Stimulated activated CD8-positive, alpha-beta memory T cell treated with anti-CD3 and anti-CD28 coated beads, Interleukin-4, amount 100 ng/mL, for 48 hours (primary cell): ENCODE measurements at places on chromosomes 6 and 20.

DNA sequence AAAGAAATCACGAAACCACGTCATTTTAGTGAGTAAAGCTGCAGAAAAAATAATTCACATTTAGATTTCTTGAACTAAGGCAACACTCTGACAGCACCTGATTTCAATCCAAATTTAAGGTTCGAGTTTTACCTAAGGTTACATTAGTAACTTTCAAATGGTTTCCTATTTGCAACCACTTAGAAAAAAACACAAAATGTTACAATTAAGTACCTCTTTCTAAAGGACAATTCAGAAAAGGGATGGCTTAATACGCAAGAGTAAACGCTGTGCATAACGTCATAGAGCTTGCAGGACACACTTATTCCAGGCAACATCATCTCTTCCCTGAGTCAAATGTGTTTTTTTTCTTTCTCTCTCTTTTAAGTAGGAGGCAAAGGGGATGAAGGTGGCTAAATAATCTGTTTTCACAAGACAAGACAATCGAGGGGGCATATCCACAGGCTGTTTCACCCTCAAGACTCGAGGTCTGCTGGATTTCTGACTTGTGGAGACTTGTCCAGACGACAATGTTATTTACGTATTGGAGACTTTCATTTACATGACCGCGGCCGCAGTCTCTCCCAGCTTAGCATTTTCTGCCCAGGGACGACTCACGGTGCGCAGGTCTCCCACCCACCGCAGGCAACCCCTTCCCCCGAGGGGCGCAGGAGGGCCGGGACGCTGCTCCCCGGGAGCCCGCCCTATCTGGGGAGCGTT is 86.0 kb downstream of the SESN1 start:
- peak; percentile 34 for DNase-seq

DNA sequence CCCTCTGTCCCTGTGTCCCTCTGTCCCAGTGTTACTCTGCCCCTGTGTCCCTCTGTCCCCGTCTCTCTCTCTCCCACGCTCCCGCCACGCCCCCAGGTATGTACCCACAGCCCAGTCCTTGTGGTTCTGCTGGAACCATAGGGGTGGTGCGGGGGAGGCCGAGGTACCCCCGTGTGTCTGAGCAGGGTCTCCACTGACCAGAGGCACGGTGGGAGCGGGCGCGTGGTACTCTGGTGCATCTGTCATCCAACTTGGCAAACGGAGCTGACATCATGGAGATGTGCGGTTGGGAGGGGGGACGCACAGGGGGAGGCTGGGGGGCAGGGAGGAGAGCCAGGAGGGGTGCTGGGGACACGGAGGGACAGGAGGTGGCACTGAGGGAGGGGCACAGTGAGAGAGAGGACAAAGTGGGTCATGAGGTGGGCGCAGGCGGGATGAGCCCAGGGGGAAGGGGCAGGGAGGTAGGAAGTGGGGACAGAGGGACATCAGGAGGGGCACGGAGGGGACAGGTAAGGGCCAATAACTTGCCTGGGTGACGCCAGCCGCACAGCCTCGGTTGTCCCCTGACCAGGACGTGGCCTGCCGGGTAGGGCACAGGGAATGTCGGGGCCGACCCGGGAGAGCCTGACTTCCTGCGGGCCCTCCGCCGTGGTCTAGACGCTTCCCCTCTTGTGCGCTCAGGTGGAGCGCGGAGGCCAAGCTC is 163.6 kb upstream of the PDE10A start:
- DNase-seq = no peak

GRCh38 chr20:39835130-39835842 is 853.8 kb downstream of the MAFB start:
- no peak for DNase-seq

DNA sequence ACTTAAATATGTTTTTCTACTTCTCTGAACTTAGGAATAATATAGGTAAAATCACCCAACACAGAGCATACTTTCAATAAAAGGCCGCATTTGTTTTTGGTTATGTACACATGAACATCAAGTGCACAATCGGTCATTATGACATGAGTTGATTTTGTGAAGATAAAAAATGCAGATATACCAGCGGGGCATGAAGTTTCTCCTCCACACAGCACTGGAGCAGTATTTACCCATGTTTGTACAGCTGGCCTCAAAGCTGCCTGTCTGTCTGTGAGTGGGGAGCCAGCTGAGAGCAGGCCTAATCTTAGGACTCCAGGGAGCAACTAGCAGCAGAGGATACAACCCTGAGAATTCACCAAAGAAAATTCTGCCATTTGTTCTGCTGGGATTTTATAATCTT is 206.5 kb downstream of the TPBG start:
- no peak for DNase-seq

DNA sequence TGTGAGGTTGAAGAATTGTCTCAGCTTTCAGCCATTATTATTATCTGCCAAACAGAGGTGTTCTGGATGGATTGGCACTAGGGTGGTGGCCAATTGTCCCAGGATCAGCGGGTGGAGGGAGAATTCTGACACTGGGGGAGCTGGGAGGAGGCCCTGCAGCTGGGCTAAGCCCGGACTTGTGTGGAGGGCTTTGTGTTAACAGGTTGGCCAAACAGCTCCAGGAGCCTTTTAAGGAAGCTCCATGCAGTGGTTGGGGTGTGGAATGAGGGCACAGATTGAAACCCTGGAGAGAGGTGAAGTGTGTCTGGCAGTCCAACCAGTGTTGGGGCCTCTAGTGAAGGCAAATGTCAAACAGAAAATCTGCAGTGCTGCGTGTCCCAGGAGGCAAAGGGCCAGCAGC is 135.8 kb downstream of the IMPG1 start:
- no peak for DNase-seq

DNA sequence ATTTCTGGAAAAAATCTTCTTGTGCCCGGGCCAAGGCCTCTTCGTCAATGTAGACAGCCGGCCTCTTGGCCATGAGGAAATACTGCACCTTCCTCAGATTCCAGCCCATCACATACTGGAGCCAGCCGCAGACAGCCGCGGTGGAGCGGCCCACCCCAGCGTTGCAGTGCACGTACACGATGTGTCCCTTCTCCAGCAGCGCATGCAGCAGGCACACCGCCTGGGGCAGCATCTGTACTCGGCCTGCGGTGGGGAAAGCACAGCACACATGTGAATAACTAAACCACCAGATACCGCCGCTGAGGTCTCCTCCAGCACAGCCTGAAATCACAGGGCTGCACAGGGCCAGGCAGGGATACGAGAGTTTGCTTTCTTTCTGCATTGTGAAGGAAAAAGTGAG is 107.9 kb downstream of the EPM2A start:
- DNase-seq = no peak

DNA sequence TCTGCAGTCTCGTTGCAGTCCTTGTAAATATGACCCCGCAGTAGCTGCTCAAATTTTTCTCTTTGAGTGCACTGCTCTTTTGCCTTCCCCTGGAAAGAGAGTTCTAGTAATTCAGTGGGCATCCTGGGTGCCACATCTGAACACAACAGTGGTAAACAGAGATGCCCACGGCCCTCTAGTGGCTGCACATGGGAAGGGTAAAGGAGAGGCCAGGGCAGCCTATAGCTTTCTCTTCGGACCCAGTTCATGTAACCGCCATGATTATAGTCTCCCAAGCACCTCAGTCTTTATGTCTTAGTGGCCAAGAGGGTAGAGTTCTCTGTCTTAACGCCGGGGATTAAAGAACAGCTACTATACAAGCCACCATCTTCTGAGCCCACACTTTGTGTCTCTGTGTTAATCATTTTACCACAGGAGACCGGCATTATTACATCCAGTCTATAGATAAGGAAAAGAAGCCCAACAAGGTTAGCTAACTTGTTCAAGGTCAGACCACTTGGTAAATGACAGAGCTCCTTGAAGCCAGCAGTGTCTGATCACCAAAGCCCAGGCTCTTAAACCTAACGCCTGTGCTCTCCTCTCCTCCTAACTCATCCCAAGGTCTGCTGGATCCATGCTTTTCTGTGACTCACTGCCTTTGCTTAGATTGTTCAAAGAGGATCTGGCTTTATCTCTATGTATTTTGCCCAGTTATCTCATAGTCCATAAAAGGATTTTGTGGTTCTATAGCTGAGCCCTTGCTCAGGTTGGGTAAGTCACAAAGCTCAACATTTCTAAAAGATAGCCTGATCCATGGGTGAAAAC is 81.8 kb downstream of the ISM1 start:
- DNase-seq = peak; percentile 63

GRCh38 chr6:107816818-107817217 is 7.3 kb downstream of the SCML4 start:
- DNase-seq = no peak

GRCh38 chr6:13139119-13139518 is 189.2 kb downstream of the TBC1D7 start:
- no peak for DNase-seq

- no peak for DNase-seq
Measured at GRCh38 chr6:117118490-117118889, 146.9 kb upstream of the VGLL2 start.

DNA sequence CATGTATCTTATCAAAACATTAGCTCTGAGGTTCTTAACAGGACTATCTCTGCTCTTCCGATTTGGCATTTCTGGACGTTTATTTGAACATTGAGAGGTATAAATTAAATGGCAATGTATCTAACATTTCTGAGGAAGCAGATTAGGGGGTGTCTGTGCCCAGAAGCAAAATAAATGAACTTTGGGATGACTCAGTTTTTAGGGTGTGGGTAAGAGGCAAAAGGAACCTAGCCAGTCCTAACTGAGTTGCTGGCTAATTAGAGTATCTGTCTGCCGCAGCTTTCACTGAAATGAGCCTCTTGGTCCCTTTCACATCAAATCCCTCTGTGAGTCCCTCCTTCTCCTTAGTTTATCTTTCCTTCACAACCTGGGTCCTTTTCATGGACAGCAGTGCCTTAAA is 1.1 kb downstream of the RNF144B start:
- DNase-seq = no peak

- no peak for DNase-seq
Measured at GRCh38 chr6:46175446-46175845, 4.7 kb upstream of the ENPP5 start.
